ENCODE measurements at places on chromosomes 11 and 22.

- DNase-seq: no peak
Observed at GRCh38 chr11:92675303-92675702, 294.1 kb upstream of the MTNR1B start.

GRCh38 chr22:50208939-50209892, 8.4 kb downstream of the SELENOO start:
- DNase-seq: no peak

- DNase-seq: no peak
Observed at GRCh38 chr22:45891996-45892621, 84.9 kb downstream of the WNT7B start.

DNA sequence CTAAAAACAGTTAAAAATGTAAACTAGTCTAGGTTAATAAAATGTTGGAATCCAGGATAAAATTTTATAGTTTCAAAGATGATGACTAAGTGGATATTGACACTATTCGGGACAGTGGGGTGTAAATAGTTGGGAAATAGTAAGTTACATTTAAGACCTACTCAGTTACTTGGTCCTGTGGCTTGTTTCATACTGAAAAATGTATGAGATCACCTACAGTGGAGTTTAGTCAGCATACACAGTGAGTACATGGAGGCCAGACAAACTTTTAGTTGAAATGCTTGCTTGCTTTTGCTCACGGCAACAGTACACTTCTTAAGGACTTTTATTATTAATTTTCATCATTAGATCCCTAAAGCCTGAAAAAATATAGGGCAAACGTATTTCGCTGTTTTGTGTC, 16.1 kb downstream of the TRIM22 start:
- DNase-seq: no peak

DNA sequence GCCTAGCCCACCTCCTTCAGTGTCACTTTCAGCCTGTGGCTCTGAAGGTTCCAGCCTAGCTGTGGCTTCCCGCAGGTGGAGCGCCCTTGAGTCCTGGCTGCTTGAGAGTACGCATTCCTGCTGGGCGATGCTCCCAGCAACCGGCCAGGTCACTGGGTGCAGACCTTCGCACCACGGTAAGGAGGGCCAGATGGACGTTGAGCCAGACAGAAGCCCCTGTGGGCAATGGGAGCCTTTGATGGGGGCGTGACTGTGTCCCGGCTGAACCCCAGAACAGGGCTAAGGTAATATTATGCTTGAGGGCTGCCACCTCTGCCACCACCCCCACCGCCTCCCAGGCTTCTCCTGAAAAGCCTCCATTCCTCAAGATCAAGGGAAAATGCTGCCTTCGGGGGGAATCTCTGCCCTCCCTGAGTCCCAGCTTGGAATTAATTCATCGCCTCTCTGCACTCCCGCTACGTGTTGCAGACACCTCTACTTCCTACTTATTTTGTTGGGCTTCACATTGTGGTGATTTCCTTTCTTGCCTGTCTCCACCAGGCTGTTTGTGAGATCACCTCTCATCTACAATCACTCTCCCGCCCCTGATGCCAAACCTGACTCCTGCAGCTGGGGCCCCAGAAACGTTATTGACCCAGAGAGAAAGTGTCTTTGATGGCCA, 144.9 kb upstream of the NECTIN1 start:
- DNase-seq: no peak

DNA sequence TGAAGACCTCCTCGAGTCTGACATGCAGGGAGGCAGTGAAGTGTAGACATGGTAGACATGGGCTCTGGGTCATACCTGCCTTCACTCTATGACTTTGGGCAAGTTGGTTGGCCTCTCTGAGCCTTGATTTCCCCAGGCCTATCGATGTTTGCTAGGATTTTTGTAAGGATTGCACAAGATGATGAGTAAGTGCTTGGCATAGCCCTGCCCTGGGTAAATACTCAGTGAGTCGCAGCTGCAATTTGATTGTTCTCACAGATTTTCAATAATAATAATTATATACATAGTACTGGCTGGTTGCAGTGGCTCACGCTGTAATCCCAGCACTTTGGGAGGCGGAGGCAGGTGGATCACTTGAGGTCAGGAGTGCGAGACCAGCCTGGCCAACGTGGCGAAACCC, 18.1 kb downstream of the MCM5 start:
- DNase-seq: no peak

GRCh38 chr11:44475114-44475686, 90.3 kb upstream of the CD82 start:
- no peak for DNase-seq

- DNase-seq: no peak
Observed at GRCh38 chr11:69304258-69304657, 10.3 kb downstream of the MYEOV start.

GRCh38 chr22:46693634-46694415, 44.2 kb downstream of the CERK start:
- DNase-seq: no peak

DNA sequence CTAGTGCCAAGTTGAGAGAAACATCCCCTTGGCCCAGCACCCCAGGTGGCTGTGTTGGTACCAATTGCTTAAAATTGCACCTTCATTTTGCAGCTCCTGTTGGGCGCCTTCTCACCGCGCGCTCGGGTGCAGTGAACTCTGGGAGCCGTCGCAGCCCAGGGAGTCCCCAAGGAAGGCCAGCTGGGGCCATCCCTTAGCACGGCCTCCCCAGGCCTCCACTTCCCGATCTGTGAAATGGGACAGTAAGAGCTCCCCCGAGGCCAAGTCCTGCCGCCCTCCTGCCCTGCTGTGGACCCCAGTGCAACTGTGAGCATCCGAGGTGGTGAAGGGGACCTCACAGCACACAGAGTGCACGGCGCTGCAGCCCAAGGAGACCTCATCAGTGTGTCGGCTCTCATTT, 1234.1 kb downstream of the BRD1 start:
- no peak for DNase-seq

- DNase-seq: no peak
Observed at GRCh38 chr11:70020336-70021214, 57.5 kb upstream of the ANO1 start.

GRCh38 chr11:81596704-81597103, 1137.0 kb downstream of the FAM181B start:
- DNase-seq: no peak

DNA sequence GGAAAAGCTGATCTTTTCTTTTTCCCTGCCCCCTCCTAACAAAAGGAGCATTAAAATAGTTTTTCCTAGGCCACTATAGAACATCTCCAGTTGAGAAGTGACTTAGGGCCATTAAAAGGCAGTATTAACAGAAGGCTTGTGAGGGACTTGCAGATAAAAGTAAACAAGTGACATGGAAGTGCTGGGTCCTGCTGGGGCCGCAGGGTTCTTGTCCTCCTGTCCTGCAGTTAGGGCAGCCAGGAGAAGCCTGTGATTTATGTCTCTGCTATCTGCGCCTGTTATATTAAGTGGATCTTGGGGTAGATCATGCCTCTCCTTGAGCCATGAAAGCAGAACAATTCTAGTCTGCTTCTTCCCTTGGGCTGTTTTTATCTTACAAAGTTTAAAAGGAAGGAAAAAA, 271.4 kb upstream of the C11orf87 start:
- DNase-seq: no peak

DNA sequence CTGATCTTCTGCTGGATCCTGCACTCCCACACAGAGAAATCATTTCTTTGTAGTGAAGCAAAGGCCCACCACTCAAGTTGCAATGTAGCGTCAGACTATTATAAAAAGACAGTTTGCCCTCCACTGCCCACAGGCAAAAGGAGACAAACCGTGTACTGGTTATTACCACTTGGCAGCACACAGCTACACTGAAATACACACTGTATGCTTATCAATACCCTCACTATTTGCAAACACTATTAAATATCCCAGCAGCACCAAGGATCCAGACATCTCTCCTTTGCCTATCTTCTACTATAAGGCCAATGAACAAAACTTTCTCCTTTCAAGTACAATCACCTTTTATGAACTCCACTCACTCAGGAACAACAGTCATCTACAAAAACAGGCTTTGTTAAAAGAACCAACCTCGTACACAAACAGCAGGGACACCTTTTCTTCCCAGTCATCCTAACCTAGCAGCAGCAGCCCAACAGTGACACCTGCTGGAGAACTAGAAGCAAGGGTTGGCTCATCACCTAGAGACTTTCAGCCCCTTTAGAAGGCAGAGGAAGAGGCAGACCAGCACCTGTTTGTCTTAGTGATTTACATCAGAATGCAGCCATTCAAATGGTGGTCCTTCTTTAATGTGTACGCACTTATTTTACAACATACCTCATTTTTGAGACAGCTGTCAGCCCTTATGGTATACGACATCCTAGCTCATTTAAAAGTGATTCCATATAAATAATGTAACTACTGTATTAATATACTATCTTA, 56.1 kb downstream of the AMBRA1 start:
- DNase-seq: peak; percentile 15

DNA sequence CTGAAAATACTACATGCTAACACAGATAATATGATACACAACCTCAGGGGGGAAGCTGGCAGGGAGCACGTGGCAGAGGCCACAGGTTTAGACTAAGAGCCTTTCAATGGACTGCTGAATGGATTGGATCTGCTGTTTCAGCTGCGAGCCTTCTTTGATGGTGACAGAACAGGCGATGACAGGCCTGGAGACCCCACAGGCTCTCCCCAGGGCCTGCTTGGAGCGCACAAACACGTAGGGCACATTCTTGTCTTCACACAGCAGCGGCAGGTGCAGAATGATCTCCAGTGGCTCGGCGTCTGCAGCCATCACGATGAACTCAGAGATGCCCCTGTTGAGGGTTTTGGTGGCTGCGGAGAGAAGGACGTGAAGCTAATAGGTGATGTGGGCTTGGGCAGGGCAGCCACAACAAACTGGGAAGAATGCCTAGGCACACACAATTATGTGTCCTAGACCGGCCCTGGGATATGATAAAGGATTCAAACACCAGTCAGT, 13.8 kb downstream of the SNU13 start:
- no peak for DNase-seq

DNA sequence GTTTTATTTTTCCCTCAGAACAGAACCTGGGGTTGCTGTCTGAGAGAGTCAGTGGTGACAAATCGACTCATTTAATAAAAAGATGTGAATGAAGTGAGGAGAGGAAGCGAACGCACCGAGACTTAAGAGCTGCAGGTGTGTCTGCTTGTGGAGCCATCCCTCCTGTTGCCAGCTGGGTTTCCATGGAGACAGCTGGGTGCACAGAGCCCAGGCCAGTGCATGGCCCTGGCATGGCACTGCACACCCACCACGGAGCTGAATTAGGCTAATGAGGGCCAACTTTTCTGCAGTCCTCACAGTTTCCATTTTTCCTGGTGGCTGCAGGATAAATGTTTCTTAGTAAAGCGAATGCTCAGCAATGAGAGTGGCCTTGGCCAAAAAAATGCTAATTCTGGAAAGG, 750.2 kb downstream of the OPCML start:
- DNase-seq: no peak

Data from hypothalamus (tissue), 51 donors.